ENCODE measurements at places on chromosomes 11 and 22.

DNA sequence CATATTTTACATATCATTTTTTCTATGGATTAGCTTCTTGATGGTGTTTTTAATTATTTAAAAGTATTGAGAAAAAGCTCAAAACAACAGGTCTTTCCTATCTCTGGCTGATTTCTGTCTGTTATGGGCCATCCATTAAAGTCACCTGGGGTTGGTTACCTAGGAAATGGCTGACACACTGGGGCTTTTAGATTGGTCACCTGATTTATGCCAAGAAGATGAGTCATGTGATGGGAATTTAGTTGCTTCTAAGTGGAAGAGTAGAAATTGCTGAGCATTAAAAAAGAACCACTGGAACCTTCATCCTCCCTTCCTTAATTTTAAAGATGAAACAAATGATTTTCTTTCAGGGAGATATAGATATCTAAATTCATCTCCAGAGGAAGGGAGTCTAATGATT, 48.8 kb upstream of the LARGE1 start:
- DNase-seq = no peak

DNA sequence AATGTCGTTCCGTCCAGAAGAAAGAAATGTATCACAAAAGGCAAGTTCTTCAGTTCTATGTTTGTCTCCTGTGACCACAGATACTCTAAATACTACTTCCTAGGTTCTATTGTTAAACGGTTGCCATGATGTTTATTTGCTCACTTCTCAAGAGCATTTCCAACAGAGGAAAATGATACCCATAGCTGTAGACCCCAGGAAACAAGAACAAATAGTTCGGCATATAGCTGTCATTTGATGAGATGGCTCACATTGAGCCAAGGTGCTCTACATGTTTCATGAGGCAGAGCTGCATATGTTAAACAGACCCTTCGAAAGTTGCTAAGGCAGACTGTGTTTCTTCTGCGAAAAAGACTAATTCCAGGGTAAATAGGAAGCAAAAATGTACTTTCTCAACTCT, 15.4 kb upstream of the ANGPTL5 start:
- DNase-seq = no peak

DNA sequence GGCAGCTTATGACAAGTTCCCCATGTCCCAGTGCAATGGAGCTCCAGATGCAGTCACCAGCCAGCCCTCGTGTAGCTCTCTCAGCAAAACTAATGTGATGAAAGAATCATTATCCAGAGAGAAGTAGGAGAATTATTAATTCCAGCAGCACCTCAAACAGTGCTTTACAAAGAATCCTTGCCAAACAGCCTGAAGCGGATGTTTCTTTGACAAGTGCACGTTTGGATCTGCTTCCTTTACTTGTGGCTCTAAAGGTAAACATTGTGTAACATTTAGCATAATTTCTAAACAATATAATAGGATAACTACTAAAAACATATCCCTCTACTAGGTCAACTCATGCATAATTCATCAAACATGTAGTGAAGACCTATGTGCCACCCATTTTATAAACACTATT, 197.0 kb downstream of the FAM181B start:
- DNase-seq = no peak

GRCh38 chr11:21622995-21623394, 569.9 kb upstream of the ANO5 start:
- DNase-seq = no peak

DNA sequence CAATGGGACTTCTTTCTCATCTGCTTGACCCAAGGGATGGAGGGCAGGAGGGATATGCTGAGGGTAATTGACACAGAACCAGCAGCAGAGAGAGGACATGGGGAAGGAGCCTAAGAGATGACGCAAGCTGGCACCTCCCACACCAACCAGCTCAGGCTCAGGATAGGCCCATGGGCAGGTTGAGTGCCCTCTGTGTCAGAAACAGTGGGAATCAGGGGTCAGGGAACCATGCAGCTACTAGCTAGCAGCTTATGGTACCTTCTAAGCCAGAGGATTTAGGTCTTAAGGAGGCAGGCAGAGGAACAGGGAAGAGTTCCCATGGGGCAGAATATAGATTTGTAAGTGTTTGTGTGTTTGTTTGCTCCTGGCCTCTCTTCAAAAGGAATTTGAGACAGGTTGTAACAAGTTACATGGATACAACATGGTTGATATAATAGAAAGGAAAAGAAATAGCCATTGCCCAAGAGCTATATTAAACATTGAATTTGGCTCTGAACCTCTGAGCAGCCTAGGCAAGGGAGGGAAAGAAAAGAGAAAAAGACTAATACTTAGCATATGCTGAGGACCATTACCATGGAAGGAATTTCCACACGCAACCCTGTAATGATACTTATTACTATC, 39.9 kb upstream of the NAV2 start:
- DNase-seq = no peak

GRCh38 chr11:12008790-12009616, 577 bp upstream of the DKK3 start:
- DNase-seq = no peak

- DNase-seq = no peak
These were observed 13.8 kb downstream of the SEC14L3 start for GRCh38 chr22:30457981-30458380.

DNA sequence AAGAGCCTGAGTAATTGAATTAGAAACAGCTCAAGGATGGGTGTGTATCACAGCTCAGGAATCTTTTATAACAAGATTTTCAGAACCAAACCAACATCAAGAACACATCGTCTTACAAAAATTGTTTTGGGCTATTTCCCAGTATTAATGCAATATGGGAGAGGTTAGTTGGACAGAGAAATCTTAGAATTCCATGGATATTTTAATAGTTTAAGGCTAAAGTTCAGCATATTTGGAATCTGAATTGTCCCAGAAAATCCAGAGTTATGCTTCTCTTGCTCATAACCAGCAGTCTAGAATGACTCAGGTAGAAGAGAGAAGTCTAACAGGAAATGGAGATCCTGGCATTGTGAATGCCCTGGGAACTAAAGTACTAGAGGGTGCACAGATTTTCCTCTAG, 74.6 kb downstream of the ADM start:
- no peak for DNase-seq

DNA sequence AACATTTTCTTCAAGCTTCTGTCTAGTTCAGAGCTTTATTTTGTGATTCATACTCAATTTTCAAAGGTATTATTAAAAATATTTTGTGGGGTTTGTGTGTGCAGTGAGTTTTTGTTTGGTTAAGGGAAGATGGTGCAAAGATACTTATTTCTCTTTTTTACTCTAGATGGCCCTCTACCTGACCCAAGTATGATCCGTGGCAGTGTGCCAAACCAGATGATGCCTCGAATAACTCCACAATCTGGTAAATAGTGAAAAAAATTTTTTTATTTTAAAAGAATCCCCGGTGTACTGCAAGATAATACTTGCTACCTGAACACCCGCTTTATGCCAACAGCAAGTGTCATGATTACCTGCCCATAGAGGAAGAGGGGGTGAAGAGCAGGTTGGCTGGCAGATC, 54.2 kb downstream of the EP300 start:
- no peak for DNase-seq

- peak; percentile 96 for DNase-seq
These were observed at the start of gene NCAPH2 for GRCh38 chr22:50507991-50508884. TSS of gene NCAPH2 (plus strand) at chr22:50508224. CDS start at chr22:50508338, 114 bp downstream.
